ENCODE measurements at places on chromosomes 4 and X.

GRCh38 chrX:24619647-24620046, 27.5 kb downstream of the PCYT1B start:
- no peak for DNase-seq

- DNase-seq = no peak
Observed at GRCh38 chr4:23923141-23923540, 33.3 kb upstream of the PPARGC1A start.

- no peak for DNase-seq
Observed at GRCh38 chr4:34893382-34893781, 1350.9 kb downstream of the ARAP2 start.

DNA sequence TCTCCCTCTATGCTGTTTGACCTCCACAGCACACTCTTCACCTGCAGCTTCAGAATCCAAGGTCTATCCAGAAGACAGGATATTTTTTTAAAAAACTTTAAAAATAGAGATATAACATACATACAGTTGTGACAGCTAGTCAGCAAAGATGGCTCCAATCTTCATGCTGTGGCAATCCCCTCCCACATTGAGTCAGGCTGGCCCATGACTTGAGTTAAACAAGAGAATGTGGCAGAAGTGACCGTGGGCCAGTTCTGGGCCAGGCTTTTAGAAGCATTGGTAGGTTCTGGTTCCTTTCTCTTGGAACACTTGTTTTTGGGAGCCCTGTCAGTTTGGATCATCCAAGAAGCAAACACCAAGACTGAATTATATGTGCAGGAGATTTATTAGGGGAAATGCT, 36.1 kb upstream of the REPS2 start:
- DNase-seq = no peak

DNA sequence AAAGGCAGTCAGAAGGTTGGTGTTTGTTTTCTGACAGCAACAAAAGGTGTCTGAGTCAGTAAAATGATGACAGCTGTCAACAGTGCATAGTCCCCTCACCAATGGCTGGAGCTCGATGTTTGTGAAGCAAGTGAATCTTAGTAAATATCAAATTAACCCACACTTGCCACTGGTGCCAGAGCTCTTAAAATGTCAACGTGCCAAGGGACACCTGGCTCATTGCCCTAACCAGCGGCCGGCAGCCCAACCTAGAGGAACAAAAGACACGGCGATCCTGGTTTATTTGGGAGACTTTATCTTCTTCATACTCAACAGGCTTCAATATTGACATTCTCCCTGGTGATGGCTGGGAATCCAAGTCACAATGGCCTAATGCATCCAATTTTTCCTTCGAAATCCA, 143.4 kb downstream of the CPEB2 start:
- no peak for DNase-seq

GRCh38 chr4:1369479-1370079, 22.6 kb downstream of the UVSSA start:
- DNase-seq = no peak

- DNase-seq = no peak
Observed at GRCh38 chr4:40628888-40629287, 776 bp downstream of the RBM47 start.

DNA sequence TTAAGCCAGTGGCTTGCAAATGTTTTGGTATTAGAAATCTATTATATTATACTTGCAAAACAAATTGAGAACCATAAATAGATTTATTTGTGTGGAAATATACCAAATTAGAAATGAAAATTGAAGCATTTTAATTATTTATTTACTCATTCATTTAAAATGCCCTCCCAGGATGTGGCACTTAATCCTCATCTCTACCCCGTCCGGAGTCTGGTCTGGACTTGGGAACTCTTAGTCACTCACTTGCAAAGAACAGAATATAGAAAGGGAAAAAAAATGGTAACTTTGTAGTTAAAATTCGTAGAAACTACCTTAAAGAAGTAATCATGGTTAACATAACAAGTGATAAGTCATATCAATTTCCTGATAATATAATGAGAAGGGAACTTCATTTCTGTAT, 775.9 kb upstream of the INTU start:
- DNase-seq = no peak

DNA sequence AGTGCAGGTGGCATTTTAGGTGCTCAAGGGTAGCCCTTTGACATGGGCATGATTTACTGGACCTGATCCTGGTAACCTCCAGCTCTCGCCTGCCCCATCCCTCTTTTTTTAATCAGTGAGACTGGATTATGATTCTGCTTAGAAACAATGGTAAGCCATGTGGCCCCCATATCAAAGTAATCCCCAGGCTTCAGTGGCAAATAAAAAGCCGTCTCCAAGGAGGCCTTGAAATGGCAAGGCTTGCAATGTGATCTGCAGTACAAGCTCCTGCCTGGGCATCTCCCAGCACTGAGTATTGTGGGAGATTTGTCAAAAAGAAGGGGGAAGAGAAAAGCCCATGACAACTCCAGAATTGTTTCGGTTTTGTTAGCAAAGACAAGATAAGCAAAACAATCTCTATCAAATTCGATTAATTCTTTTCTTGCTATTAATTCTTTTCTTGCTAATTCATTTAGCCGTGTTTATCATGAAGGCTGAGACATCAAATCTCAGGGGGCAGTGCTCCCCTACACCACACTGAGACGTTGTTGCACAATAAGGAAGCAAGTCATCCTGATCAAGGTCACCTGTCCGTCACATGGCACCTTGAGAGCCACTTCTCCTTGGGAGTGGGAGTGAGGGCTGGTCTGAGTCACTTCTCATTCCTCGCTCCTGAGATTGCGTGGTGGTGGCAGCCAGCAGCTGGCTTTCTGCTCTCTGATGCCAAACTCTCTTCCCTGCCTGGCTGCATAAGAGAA, 312.7 kb upstream of the GATB start:
- DNase-seq = no peak

DNA sequence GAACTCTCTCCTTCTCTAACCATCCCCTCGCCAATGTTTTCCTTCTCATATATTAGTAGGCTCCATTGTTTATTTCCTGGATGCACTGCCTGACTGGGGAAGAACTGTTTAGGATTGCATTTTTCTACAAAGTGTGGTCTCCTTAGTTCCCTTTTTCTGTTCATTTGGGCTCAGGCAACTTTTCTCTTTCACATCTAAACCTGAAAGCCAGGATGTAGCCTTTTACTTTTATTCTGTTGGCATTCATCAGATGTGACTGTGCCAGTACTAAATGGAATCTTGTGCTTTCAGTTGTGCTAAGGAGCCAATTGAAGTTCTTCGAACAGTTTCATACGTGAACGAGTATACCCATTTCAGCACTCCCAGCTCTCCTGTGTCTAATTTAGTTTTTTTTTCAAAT, 59.8 kb downstream of the DDIT4L start:
- DNase-seq = no peak

GRCh38 chrX:13499736-13500135, 69.7 kb upstream of the EGFL6 start:
- no peak for DNase-seq

DNA sequence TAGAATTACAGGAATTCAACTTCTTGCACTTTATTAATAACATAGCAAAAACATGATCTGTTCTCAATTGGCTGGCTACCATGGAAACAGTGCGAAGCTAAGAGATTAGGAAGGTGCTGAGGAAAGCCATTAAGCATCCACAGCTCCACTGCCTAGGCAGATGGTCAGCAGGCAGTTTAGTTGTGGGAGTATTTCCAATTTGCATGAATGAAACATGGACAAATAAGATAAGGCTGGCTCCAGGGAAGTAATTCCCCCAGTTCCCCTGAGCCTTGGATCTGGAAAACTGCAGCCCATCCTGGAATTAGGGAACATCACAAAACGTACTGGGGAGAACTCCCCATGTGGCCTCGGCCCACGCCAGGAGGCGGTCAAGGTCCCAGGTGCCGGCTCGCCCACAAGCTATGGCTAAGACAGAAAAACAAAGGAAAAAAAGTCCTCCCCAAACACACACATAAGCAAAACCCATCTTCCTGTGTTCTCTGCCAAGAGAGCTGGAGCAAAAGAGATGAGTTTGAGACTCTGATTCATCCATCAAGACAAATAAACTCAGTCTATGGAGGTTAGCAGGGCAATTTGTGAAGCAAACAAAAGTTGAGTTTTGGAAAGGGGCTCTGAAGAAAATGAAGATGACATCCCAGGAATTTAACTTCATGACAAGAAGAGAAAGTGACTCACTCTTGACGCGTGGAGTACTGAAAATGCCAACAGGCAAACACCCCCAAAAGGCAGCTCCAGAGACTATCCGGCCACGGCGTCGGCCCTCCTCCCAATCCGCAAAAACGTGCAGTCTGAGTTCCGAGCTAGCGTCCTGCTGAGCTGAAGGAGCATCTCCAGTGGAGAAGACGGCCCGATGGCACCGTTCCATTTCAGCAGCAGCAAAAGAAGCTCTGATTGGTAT, 45.1 kb downstream of the IGFBP7 start:
- DNase-seq = no peak

- no peak for DNase-seq
Observed at GRCh38 chrX:123807835-123808416, 51.9 kb upstream of the XIAP start.

DNA sequence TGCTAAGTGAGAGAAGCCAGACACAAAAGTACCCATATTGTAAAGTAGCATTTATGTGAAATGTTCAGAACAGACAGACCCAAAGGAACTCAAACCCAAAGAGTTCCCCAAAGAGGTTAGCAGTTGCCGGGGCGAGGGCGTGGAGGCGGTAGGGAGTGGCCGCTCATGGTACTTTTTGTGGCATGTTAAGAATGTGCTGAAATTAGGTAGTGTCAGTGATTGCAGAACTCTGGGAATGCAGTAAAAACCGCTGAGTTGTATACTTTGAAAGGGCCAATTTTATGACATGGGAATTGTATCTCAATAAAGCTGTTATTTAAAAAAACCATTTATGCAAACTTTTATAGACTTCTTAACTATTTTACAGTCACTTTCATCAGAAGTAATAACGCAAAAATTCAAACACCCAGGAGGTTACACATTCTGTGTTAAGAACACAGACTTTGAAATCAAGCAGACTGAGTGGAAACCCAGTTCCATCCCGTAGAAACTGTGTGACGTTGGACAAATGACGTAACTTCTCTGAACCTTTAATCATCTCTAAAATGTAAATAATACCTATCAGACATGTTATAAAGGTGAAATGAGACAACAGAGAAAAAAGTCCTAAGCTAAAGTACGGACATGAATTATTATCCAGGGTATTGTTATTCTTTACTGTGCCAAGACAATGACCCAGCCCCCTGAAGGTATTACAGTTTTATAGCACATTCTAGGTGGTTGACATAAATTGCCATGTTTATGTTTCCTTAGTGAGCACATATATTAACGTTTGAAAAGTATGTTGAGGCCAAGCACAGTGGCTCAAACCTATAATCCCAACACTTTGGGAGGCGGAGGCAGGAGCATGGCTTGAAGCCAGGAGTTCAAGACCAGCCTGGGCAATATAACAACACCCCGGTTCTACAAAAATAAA, 19.7 kb downstream of the ZFP42 start:
- no peak for DNase-seq

DNA sequence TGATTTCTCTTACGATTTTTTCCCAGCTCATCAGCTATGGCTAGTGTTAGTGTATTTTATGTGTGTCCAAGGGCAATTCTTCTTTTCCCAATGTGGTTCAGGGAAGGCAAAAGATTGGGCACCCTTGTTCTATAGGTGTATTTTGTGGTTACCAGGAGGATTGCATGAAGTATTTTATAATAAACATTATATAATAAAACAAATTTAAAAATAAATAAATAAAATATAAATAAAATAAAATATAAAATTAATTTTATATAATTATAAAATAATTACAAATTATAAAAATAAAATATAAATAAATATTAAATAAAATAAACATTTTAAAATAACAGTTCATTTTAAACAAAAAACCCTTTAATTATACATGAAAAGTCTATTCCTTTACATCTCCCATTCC, 35.6 kb upstream of the UGT2B10 start:
- DNase-seq = no peak

DNA sequence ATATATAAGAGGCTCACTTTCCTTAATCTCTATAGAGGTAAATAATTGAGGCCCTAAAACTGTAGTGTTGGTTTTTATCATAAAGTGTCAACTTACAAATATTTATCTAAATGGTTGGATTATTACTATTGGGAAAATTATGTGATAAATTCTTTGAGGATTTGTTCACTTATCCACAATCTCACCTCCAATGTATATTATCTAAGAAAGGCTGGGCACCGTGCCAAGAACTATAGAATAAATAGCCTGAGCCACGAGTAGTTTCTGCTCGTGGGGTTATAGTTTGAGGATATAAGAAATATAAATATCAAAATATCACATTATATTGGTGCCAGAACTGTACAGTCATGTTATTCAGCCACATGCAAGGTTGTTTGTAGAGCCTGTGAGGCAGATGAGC, 177.9 kb downstream of the VEGFC start:
- DNase-seq = no peak

- DNase-seq = no peak
Observed at GRCh38 chrX:24874604-24875247, 141.0 kb downstream of the ARX start.

- no peak for DNase-seq
Observed at GRCh38 chr4:4457803-4458553, 71.1 kb downstream of the NSG1 start.

DNA sequence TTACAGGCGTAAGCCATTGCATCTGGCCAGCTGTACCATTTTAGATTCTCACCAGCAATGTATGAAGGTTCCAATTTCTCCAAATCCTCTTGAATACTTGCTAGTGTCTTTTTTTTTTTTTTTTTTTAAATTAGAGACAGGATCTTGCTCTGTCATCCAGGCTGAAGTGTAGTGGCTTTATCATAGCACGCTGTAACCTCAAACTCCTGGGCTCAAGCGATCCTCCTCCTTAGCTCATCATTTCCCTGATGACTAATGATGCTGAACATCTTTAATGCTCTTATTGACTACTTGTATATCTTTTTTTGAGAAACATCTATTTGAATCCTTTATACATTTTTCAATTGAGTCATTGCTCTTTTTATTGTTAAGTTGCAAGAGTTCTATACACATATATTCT, 40.3 kb downstream of the HDAC8 start:
- DNase-seq = no peak

All from neuronal stem cell (in vitro differentiated cells).